Mesenchymal stem cell (in vitro differentiated cells and primary cell): ENCODE measurements at places on chromosomes 2 and 18.

DNA sequence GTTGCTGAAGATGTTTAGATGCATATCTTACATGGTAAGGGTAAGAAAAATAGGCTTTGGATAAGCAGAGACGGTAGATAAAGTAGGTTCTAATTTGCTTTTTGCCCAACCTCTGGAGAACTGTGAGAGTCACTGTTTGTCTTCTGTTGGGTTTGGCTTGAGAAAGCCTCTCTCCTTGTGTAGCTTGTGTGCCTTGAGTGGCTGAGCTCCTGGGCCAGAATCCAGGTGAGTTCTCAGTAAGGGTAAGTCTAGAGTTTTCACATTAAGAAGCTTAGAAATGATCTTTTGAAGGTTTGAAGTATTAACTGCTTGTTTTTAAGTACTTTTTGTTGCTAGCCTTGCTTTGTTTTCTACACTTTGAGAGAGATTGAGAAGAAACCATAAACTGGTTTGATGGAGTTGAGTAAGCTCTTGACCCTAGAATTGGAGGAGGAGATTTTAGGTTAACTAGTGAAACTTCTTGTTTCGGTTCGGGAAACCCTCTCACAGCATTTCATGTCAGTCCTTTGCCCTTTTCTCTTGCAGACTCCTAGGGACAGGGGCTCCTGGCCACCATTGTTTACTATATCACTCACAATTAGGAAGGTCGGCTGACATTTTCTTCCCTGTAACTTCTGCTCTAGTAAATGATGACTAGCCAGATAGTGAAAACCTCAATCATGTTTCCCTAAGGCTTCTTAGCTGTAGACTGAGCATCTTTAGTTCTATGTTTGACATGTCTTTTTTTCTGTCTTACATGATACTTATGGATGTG, 26.0 kb downstream of the MAP4K4 start:
- no peak overlapping the region for H3K4me3 ChIP-seq
- no peaks in the 10 kb centered on the region for H3K36me3 ChIP-seq
- no peak overlapping the region for H3K27ac ChIP-seq
- peaks cover 5% of the 10 kb centered on the region for H3K4me1 ChIP-seq
- no peak for DNase-seq

- H3K27me3 ChIP-seq, result no peaks in the 10 kb centered on the region
- H3K36me3 ChIP-seq, result no peaks in the 10 kb centered on the region
- peaks cover 2% of the 10 kb centered on the region for H3K4me1 ChIP-seq
- H3K27ac ChIP-seq, result no peak overlapping the region
- H3K4me3 ChIP-seq, result no peak overlapping the region
- DNase-seq, result no peak
These were observed 79.2 kb downstream of the SETBP1 start for GRCh38 chr18:44759925-44760342.

- peaks cover 2% of the 10 kb centered on the region for H3K4me1 ChIP-seq
- no peak for DNase-seq
- no peak overlapping the region for H3K4me3 ChIP-seq
- H3K36me3 ChIP-seq, result no peaks in the 10 kb centered on the region
- no peaks in the 10 kb centered on the region for H3K27me3 ChIP-seq
These were observed 141.2 kb downstream of the CABLES1 start for GRCh38 chr18:23276451-23276850.

DNA sequence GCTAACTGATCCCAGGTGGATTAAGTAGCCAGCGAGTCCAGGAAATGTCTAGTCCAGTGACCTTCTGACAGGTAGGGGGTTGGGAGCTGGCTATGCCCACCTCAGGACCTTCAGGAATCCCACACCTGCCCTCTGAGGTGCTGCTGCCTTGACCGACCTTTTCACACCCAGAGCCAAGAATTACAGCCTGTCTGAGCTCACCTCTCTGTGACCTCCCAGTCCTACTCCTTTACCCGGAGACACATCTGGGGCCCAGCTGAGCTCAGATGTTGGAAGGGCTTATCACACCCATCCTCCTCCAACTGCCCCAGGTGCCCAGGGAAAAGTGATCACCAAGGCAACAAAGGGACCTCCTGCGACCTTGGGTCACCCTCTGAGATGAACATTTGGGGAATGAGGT, 413.3 kb upstream of the TNP1 start:
- no peak overlapping the region for H3K27ac ChIP-seq
- peaks cover 3% of the 10 kb centered on the region for H3K4me1 ChIP-seq
- H3K4me3 ChIP-seq, result no peak overlapping the region
- no peak for DNase-seq
- no peaks in the 10 kb centered on the region for H3K27me3 ChIP-seq

DNA sequence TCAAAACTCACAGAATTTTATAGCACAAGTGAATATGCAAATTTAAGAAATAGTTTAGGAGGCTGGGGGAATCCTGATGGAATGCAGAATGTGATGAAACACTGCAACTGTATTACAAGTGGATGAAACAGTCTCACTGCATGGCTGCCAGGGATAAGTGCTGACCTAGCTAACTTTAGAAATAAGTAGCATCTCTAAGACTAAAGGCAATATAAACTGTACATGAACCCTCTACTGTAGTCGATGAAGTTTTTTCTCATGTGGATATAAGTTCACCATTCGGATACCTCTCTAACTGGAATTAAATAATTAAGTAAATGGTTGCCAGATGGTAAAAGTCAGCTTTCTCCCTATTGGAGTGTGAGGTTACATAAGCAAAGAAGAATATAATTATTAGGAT, 777.8 kb upstream of the RAB6C start:
- H3K4me3 ChIP-seq, result no peak overlapping the region
- peak; percentile 4 for DNase-seq
- H3K27me3 ChIP-seq, result peaks cover 6% of the 10 kb centered on the region
- H3K36me3 ChIP-seq, result no peaks in the 10 kb centered on the region

GRCh38 chr18:44673256-44673880, 7.3 kb upstream of the SETBP1 start:
- H3K36me3 ChIP-seq, result no peaks in the 10 kb centered on the region
- no peak for DNase-seq
- H3K27me3 ChIP-seq, result no peaks in the 10 kb centered on the region
- H3K4me3 ChIP-seq, result no peak overlapping the region

- peak overlapping the region; percentile 93 for H3K27ac ChIP-seq
- no peak overlapping the region for H3K4me3 ChIP-seq
- DNase-seq, result peak; percentile 96
- H3K4me1 ChIP-seq, result peaks cover 29% of the 10 kb centered on the region
- H3K27me3 ChIP-seq, result no peaks in the 10 kb centered on the region
- H3K36me3 ChIP-seq, result no peaks in the 10 kb centered on the region
These were observed 31.7 kb downstream of the LPIN2 start for GRCh38 chr18:2981212-2981728.
